ENCODE measurements at places on chromosomes 7 and 10.

- DNase-seq = no peak
These were observed 52.6 kb downstream of the RASGEF1A start for GRCh38 chr10:43214071-43214955.

- DNase-seq = no peak
These were observed 5.8 kb downstream of the ACSL5 start for GRCh38 chr10:112379635-112380296.

DNA sequence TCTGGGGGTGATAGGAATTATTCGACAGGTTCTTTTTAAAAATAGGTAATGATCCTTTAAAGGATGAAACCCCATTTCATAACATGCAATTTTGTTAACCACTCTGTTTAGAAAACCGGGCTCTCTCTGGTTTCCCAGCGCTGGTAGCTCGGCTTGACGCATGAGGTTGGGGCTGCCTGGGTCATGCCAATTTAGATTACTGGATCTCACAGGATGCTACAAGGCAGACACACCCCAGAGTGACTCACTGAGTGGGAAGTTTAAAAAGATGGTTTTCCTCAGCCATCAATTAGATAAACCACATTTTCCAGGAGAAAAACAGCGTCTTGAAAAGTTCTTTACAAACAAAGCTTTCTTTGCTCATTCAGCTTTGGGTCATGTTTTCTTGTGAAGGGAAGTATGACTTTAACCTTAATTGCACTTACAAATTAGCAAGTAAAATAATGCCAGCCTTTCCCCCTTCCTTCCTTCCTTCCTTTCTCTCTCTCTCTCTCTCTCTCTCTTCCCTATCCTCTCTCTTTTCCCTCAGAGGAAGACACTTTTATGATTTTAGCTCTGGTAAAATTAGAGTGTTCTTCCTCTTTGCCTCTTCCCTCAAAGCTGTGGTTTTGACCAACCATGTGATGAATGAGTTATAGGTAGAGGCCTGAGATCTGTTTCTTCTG lies 99.8 kb downstream of the EPDR1 start:
- DNase-seq = no peak

DNA sequence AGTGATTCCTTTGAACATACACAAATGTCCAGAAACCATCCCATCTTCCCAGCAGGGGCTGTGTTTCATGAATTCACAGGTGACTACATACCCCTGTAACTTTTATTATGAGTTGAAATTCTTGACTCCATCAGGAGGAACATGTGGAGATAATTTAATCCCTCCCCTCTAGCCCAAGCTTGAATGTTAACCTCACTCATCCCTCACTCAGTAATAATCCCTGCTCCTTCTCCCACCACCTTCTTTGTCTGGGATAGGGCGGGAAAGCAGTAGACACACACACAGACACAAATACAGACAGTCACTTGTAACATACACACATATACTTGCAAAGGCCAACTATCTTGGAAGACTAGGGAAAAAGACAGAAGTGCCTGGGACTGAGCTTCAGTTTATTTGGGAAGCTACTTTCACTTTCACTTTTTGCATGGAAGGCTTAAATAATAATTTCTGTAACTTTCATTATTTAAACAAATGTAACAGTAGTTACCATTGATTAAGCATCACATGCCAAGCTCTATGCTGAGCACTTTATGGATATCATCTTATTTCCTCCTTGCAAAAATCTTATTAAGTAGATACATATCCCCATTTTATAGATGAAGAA lies 7.3 kb downstream of the AASS start:
- DNase-seq = no peak

DNA sequence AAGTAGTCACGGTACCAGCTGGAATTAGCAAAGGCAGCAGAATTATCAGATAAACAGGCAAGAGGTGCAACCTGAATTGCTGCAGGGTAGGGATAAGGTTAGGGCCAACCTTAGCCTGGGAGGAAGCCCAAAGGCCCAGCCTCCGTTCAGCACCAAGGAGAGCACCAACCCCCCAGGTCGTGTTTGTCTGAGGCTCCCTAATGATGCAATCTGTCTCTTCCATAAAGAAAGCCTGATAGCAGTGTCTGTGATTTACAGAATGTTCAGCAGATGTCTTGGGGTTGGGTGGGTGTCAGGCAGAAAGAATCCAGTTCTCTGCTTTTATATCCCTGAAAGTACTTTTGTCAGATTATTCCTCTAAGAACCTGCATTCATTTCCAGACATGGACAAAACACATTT lies 328.4 kb upstream of the AOAH start:
- DNase-seq = no peak

DNA sequence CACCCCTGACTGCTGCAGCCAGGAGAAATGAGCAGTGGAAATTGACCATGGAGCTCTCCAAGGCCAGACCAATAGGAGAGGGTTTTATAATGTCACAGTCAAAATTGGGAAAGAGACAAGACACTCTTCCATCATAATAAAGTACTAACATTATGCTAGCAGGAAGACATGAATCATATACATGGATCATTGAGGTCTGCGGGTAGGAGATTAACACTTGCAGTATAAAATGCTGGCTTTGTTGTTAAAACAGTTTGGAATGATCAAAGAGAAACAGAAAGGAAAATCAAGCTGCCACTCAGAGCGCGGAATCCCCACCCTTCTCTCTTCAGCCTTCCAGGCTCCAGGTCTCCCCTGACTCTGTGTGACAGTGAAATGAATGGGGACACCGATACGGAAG lies 53.4 kb upstream of the CALN1 start:
- DNase-seq = no peak

DNA sequence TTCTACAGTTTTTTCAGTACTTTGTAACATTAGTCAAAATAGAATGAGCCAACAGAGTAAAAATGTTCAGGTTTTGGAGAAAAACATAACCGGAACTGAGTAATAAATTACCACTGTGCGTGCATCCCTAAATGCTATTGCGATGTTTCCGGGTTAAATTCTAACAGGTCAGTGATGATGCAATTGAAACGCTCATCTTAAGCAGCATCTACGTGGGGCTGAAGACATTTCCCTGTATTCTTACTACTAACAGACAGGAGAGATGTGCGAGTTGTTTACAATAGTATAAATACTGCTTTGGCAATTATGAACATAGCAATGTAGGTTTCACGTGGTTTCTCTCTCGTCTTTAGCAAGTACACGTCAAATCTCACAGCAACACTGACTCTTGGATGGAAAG lies 149.4 kb downstream of the USP6NL start:
- no peak for DNase-seq

GRCh38 chr7:157671358-157672255 lies 334.8 kb downstream of the DNAJB6 start:
- DNase-seq = no peak

- DNase-seq = no peak
These were observed 163.5 kb downstream of the SKAP2 start for GRCh38 chr7:26700893-26701292.

DNA sequence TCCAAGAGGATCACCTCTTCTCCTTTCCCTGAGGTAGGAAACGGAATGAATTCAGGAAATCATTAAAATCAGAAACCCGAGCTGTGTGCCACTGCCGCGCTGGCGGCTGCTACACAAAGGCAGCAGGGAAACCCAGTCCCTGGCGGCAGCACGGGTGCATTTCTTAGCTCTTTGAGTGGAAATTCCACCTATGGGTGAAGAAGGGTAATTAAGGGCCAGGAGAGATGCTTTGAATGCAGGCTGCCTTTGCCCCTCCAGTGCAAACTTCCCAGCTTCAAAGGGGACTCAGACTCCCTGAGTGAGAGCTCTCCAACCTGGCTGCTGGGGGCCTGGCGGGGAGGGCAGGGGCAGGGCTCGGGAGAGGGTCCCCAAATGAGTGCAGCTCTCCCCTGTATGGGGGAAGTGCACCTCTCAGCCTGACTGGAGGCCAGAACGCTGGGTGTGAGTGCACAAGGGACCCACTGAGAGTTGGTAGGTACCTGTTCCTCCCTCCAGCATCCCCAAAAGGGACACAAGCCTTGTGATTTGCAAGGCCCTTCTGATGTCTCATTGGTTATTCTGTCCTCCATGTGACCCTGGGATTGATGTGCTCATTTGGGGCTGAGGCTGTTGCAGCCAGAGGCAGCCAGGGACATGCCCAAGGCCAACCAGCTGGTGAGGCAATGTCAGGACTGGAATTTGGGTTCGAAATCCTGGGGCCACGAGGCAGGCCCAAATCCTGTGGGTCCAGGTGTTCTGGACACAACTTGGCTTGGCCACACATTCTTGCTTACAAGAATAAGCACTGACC lies 16.3 kb upstream of the ZMIZ1 start:
- DNase-seq = no peak

DNA sequence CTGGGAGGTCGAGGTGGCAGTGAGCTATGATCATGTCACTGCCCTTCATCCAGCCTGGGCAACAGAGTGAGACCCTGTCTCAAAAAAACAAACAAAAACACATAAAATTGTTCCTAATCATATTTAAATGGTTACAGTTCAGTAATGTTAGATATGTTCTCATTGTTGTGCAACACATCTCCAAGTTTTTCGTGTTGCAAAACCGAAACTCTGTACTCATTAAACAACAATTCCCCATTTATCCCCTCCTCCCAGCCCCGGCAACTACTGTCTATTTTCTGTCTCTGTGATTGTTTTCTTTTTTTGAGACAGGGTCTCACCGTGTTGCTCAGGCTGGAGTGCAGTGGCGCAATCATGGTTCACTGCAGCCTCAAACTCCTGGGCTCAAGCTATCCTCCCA lies 16.1 kb upstream of the PRXL2A start:
- no peak for DNase-seq

- no peak for DNase-seq
These were observed 36.5 kb upstream of the AP5Z1 start for GRCh38 chr7:4738711-4739527.

- no peak for DNase-seq
These were observed 1290.3 kb downstream of the XPNPEP1 start for GRCh38 chr10:108633046-108633445.

DNA sequence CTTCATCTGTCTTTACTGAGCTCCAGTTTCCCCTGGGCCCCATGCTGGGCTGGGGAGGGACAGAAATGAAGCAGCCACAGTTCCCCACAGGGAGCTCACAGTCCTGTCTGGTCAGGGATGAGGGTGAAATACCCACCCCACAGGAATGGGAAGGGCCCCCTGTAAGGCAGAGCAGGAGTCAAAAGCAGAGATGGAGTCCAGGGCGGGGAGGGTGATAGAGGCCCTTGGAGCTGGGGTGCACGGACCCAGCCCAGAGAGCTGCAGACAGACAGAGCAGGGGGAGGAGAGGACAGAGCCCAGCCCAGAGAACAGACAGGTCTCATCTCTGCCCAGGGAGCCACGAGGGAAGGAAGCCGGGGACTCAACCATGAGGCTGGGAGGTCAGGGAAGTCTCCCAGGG lies 34.9 kb upstream of the ZNF488 start:
- no peak for DNase-seq

DNA sequence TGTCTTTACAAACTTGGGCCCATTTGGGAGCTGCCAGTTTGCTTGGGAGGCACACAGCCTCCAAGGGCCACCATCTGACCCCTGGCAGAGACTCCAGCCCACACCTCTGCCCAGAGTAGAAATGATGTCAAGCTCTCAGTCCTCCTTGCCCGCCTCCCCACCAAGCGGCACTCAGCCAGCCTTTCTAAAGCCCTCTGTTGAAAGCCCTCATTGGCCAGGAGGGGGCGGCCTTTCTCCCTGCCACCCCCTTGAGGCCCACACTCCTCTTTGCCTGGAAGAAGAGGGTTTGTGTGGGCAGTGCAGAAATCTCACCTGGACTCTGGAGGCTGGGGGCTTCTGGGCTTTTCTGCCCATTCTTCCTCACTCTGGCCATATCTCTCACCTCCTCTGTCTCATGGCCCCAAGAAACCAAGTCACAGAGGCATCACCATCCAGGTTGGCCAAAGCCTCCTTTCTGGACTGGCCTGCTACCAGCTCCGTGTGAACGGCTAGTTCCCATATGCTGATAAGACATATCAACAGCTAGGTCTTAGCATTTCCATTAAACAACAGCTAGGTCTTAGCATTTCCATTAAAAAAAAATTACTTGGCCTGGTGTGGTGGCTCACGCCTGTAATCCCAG lies 36.1 kb downstream of the UBTD1 start:
- no peak for DNase-seq

DNA sequence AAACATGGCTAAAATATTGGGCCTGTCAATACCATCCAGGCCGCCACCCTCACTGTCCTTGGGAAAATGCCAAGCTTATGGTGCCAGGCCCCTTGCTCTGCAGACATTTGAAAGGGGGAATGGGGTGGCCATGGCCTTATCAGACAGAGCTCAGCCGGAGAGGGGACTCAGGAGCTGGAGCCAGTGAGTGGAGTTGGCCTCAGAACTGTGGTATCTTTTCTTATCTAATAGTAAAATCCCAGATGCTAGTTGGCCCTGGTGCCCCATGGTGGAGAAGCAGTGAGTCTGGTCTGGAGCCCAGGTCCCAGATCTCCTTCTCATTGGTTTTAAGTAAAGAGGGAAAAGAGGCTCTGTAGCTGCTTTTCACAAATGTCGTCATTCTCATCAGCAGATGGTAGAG lies 49.6 kb upstream of the SORCS3 start:
- DNase-seq = no peak

DNA sequence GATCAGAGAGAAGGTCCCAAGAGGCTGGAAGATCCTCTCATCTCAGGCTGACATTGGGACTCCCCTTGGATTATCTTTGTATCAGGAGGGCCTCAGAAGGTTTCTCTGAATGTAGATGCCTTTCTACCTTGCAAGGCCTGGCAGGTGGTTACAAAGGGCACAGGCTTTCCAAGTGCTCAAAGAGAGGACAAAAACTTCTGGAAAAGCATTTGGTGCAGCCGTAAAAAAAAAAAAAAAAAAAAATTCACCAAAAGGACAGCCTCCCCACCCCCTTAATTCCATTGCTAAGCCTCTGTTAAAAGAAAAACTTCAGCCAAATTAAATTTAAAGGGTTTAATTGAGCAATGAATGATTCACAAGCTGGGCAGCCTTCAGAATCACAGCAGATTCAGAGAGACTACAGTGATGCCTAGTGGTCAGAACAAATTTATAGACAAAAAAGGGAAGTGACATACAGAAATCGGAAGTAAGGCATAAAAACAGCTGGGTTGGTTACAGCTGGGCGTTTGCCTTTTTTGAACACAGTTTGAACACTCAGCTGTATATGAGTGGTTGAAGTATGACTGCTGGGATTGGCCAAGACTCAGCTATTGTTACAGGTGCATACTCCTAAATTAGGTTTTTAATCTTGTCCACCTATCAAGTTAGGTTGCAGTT lies 42.5 kb upstream of the LRGUK start:
- no peak for DNase-seq

DNA sequence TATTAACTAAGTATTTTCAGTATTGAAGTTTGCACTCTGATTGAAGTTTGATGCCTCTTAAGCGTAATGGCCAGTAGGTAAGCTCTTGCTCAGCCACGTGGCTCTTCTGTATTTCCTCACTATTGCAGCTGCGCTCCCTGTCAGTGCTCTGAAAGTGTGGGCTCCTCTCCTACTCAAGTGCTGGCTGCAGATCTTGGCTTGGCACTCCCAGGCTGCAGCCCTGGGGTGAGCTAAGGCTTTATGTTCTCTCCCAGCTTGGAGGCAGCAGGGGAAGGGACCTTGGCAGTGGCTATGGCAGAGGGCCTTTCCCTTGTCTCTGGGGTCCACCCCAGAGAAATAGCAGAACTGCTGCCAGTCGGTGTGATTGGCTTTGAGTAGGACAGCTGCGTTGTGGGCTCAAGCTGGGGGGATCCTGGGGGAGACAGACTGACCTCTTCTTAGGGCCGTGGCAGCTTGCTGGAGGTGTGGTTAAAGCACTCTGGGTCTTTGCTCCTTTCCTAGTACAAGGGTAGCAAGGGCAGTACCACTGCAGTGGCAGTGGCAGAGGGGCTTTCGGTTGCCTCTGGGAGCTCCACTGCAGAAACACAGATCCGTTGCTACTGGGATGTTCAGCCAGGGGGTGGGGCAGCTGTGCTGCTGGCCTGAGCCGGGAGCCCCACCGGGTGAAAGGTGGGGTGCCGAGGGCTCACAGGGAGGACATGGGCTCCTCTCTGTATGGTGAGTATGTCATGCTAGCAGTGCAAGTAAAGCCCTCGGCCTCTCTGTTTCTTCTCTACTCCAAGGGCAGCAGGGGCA lies 100.5 kb downstream of the GLCCI1 start:
- DNase-seq = no peak
